ENCODE measurements at places on chromosomes 6 and 20. TPM values are rescaled to one million over a fixed set of nuclear protein-coding genes. Genes with fewer than 3 reads are reported as not detected.

DNA sequence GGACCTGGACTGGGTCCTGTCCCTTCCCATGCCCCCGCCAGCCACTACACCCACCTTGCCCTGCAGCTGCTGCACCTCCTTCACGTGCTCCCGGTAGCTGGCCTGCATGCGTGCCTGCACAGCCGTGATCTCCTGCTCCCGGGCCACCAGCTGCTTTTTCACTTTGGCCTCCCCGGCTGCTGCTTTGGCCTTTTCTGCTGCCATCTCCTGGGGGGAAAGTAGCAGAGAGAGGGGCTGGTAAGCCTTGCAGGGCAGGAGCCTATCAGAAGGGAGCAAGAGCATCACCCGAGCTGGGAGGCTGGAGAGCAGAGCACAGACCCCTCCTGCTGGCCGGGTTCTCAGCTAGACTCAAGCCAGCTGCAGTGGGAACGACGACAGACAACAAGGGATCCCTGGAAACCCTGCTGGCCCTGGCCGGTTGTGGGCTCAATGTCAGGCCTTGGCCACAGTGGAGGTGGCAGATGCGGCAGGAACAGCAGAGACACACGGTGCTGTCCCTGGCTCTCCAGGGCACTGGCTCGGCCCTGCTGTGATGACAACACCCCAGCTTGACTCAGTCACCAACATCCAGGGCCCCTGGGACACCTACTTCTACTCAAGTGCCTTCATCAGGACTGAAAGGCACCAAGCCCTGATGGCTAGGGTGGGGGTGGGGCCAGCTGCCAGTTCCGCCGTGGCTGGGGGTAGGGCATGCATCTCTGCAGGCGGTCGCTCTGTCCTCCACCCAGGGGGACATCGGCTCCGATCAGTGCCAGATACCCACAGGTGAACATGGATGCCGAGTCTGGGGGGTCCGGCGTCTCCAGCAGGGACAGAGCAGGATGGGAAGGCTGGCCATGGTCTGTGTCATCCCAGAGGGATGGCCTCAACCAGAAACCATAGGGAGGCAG, 45.3 kb downstream of the RRBP1 start:
- no peak for DNase-seq

GRCh38 chr6:137291441-137291840, 72.3 kb upstream of the IFNGR1 start:
- no peak for DNase-seq

GRCh38 chr6:40957616-40958492, 81.2 kb downstream of the UNC5CL start:
- no peak for DNase-seq

DNA sequence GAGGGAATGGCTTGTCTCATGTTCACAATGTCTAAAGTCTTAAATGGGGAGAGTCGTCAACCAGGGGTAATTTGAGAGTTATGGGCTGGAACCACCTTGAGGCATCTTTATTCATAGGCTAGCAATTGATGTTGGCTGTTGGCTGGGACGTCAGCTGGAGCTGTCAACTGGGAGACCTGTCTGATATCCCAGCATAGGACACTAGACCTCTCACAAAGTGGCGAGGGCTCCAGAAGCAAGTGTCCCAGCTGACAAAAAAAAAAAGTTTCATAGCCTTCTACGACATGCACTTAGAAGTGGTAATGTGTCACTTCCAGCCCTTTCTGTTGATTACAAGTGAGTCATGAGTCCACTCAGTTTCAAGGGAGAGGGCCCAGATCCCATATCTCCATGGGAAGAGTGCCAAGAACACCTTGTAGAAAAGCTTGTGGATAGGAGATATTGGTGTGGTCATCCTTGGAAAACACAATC, 278.0 kb downstream of the ESR1 start:
- no peak for DNase-seq

DNA sequence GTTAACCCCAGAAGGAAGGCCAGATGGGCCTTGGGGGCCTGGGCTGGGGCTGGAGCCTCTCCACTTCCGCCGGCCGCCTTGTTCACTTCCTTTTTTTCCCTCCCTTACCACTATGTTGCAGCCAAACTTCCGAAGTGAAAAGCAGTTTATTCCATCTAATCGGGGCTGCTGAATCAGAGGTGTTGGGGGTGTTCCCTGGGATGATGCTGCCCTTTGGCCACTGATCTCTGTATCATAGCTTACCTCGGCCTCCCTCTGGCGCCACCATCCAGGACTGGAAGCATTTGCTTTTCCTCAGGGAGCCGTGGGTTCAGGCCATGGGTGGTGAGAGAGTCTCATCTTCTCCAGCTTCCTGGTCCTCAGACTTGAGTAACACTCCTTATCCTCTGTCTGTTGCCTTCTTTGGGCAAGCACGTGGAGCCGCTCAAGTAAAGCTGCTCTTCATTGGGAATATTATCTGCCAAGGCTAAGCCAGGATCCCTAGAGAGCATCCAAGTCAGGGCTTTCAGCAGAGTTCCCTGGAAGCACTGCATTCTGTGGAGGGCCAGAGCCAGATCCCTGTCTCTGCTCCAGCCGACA, 39.6 kb downstream of the SLX4IP start:
- DNase-seq, result no peak

DNA sequence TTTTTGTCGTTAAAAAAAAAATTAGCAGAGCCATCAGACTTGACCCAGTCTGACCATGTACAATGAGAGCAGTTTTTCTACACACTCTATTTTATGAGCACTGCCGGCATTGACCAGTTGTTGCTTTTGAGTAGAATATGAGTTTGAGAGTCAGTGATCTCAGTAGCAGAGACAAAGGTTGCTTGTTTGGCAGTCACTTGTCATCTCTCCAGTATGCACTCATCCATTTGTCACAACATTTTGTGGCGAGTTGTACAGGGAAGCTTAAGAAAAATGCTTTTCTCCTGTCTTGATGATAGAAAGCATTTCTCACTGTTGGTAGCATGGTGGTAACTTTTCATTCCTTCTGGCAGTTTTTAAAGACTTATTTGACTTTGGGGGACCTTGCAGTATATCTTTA, 159.9 kb downstream of the MMS22L start:
- DNase-seq, result no peak

GRCh38 chr6:195861-196360, 96.4 kb upstream of the DUSP22 start:
- DNase-seq, result peak; percentile 52

DNA sequence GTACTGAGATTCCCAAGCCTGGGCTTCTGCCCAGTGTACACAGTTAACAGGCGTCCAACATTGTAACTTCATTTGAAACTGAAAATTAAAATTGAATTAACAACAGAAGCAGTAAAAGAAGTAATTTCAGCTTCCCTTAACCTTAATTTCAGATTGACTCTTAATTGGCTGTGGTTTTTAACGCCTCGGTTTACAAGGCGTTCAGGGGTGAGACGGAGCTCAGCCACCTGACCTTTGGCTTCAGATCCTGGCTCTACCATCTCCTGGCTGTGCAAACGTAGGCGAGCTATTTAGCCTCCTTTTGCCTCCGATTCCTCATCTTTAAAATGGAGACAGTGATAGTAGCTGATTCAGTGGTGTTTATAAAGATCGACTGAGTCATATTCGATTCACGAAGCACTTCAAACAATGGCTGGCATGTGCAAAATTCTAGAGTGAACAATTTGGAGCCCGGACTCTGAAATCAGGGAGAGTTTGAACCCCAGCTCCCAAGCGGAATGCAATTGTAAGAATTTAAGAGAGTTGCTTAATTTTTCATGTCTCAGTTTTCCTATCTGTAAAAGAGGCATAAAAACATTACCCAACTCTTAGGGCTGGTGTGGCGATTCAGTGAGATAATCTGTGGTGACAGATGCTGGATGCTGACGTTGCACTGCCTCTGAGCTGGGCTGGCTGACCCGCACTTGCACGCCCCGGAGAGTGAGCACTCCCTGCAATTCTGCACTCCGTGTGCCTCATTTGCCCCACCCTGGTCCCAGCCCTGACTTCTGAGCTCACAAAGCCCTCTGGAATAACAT, 23.5 kb upstream of the OCSTAMP start:
- DNase-seq, result no peak

DDR1 gene
- 6.3 TPM for total RNA-seq

RIPPLY2 gene
- not detected for total RNA-seq

All from activated CD8-positive, alpha-beta T cell treated with anti-CD3 and anti-CD28 coated beads, Interleukin-2, amount 10 ng/mL, durations not matched to agents 7 days and 5 days (primary cell).